ENCODE measurements at places on chromosomes 16 and 17.

DNA sequence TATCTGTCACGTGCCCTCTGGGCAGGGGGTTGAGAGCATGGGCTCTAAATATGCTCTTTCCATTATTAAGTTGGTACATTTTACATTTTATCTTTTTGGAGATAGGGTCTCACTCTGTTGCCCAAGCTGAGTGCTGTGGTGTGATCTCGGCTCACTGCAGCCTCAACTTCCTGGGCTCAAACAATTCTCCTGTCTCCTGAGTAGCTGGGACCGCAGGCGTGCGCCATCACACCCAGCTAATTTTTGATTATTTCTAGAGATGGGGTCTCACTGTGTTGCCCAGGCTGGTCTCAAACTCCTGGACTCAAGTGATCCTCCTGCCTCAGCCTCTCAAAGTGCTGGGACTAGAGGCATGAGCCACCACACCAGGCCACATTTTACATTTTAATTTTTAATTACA, 43.9 kb upstream of the KDM6B start:
- DNase-seq, result no peak

DNA sequence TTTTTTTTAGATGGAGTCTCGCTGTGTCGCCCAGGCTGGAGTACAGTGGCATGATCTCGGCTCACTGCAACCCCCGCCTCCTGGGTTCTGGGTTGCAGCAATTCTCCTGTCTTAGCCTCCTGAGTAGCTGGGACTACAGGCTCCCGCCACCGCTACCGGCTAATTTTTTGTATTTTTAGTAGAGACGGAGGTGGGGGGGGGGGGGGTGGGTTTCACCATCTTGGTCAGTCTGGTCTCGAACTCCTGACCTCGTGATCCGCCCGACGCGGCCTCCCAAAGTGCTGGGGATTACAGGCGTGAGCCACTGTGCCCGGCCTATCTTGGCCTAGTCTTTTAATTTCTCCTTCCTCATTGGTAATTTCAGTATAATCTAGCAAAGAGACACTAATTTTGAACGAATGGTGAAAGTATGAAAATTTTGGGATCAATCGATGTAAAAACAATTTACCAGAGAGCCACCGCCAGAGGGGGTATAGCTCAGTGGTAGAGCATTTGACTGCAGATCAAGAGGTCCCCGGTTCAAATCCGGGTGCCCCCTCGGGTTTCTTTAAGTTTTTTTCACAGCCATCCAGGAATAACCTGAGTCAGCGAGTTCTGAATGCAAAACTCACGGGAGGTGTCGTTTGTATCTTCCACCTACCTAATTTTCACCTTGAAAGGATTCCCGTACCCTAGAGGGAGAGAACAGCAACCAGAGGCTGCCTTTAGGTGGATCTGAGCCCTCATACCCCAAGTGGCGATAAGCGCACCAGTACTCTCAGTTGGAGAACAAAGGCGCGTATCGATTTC, 2.5 kb upstream of the LASP1 start:
- DNase-seq, result no peak

GRCh38 chr17:37179893-37180292, 195.9 kb upstream of the C17orf78 start:
- DNase-seq, result no peak

DNA sequence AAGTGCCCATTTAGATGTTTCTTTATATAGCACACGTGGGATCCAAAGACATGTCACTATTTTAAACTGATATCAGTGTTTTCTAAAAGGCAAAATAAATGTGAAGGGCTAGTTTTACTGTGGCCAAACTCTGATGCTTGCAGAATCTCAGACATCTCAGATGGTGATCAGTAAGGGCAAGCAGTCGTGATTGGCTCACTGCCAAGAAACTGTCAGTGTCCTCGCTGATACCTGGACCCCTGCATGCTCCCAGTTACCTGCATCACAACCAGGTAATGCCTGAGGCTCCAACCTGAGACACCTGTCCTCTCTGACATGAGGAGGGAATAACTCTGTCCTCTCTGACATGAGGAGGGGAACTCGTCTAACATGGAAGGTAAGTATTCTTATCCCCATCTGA, 114.0 kb downstream of the SPECC1 start:
- DNase-seq, result no peak

DNA sequence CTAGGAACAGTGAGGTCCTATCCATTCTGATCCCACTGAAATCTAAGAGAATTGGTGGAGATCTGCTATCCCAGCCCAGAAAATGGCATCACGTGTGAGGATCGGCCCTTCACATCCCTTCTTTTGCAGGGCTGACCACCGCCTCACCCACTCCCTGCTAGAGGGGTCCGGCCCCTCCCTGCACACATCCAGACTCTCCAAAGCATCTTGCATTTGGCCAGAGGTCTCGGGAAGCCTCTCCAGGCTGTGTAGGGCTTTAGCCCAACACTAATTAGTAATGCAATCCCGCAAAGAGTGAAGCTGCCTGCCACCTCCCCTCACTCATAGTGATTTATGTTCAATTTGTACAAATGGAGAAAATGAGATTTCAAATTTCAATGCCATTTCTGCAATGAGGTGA, 434.4 kb upstream of the ZFHX3 start:
- no peak for DNase-seq

GRCh38 chr17:15278924-15279477, 13.9 kb upstream of the PMP22 start:
- DNase-seq, result no peak

DNA sequence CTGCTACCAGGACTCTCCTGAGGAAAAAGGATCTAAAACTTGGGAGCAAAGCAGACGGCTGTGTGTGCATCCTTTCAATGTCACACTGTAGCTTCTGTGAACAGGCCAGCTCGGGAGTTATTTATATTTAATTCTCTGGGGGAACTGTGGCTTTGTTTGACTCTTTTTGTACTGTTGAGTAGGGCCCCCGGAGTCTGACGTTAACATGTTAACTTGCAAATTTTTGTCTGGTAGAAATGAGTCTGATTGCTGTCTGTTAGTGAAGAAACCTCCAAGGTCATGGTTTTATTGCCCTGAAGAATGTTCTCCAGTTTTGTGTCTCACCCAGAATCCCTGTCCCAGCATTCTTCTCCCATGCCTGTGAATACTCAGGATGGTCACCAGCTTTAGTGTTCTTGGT, 14.2 kb upstream of the KCNG4 start:
- no peak for DNase-seq

GRCh38 chr17:67025216-67025792, 19.1 kb upstream of the CACNG1 start:
- DNase-seq, result no peak

- DNase-seq, result no peak
Measured at GRCh38 chr17:41442739-41443138, 2.0 kb upstream of the KRT38 start.

- DNase-seq, result no peak
Measured at GRCh38 chr17:27463235-27463677, 7.0 kb downstream of the KSR1 start.

GRCh38 chr17:58232707-58233156, 5.7 kb upstream of the LPO start:
- DNase-seq, result no peak

DNA sequence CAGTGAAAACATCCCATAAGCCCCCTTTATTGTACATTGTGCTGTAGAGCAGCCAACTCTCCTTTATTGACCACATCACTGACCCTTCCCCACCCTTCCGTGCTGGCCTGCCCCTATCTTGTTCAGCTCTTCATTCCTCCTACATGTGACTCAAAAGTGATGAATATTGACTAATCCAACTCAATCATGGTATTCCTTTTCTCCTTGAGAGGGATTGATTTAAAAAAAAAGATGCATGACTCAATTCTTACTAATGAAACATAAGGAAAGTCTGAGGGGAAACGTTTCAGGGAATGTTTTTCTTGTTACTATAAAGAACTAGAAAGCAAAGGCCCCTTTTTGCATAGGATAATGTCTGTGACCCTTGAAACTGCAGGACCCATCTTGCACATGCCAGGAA, 125.2 kb upstream of the SOX9 start:
- DNase-seq, result no peak

DNA sequence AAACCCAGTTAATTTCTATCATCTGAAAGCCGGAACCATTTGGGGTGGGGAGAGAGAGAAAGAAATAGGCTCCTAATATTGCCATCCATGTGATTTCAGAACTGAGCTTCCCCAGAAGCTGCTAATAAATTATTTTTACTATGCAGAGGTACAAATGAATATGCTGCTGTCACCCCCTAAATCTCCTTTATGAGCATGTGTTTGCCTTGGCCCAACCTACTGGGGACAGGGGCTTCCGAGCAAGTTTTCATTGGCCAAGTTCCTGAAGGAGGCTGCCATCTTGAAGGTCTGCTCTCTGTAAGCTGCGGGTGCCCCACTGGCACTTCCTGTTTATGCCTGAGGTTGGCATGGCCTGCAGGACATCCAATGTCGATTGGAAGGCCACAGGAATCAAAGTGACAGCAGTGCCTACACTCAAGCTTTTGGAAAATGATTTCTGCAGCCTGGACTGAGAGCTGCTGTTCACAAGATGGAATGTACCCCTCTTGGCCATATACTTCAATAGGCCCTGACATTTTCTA, 194.7 kb downstream of the XYLT1 start:
- DNase-seq, result no peak

GRCh38 chr17:79919164-79919585, 79.9 kb upstream of the CBX4 start:
- DNase-seq, result peak; percentile 95

DNA sequence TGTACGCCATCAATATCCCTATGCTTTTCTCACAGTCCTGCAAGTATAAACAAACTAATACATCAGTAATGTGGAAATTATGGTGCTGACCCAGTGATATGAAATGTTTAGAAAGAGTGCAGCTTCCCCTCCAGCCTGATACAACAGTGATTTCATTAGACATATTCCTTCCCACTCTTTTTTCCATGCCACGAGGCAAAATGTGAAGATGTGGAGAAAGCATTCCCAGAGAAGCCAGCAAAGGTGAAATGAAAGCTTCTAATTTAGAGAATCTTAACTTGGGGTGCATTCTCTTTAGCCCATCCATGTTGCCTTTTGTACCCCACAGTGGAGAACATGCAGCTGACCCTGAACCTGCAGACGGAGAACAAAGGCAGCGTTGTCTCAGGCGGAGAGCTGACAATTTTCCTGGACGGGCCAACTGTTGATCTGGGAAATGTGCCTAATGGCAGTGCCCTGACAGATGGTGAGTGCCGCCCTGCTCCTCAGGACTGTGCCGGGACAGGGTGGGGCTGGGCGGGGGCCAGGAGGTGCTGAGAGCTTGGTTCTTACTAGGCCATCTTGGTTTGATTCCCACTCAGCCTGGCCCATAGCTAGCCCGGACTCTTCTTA, 77.8 kb downstream of the WWP2 start:
- no peak for DNase-seq

- peak; percentile 20 for DNase-seq
Measured at GRCh38 chr17:58191241-58191896, 1.2 kb upstream of the EPX start.

DNA sequence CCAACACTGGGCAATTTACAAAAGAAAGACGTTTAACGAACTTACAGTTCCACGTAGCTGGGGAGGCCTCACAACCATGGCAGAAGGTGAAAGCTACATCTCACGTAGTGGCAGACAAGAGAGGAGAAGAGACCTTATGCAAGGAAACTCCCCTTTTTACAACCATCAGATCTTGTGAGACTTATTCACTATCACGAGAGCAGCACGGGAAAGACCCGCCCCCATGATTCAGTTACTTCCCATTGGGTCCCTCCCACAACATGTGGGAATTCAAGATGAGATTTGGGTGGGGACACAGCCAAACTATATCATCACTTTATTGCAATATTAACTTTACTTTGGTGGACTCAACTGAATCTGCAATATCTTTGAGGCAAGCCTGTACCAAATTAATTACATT, 11.9 kb upstream of the ENGASE start:
- no peak for DNase-seq

DNA sequence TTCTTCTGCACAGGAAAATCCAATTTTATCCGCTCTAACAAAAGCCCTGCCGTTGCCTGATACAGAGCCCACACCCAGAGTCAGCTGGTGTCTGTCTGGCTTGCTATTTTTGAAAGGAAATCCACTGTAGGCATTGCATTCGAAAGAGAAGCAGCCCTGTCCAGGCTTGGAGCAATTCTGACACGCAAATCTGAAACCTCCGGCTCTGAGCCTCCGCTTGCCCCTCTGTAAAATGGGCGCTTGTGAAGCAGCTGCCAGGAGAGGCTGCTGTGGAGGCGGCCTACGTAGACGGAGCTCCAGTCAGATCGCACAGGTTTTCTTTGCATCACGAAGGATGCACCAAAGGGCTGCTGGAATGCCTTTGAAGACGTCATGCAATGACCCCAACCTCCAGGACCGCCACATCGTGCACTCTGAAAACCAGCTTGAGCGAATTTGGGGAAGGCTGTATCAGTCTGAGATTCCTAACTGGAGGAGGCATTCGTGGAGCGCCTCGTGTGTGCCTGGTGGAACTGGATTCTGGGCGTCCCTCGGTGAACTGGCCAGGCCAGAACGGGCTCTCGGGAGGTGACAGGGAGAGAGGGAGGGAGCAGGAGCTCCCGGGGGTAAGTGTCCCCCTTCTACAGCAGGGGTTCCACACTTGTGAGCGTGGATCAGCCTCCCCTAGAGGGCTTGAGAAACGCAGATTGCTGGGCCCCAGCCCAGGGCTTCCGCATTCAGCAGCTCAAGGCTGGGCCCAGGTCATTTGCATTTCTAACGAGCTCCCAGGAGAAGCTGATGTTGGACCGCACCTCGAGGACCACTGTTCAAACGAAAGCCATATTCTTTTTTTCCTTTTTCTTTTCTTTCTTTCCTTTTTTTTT, 215.5 kb downstream of the MRTFB start:
- DNase-seq, result no peak

- no peak for DNase-seq
Measured at GRCh38 chr17:72804949-72805707, 287.4 kb downstream of the SLC39A11 start.

DNA sequence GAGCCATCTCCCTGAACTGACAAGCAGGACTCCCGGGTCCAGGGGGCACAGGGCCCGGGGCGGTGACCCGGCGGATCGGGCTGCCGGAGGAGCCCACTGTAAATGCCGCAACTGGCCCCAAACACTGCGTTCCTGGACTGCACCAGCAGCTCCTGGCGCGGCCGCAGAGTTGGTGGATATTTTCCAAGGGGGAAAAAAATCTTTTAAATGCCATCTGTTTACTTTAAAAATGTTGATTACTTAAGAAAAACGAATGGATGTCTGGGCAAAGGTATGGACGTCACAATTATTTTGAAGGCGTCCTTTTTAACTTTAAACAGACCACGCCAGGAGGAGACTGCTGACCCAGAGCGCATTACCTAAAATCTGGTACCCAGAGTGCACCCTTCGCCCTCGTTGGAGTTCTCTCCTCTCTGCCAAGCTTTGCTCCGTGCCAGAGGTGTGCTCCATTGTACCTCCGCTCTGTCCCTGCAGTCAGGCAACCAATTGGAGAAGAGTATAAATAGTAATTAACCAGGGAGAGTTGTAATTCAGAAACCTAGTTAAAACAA, 3.4 kb downstream of the HS3ST3B1 start:
- no peak for DNase-seq

- no peak for DNase-seq
Measured at GRCh38 chr17:56636265-56636664, 42.8 kb downstream of the NOG start.

GRCh38 chr17:6572972-6573370, 16.6 kb upstream of the PITPNM3 start:
- no peak for DNase-seq

All from SK-N-SH (cell line).